ENCODE measurements at places on chromosomes 3 and 15. TPM values are rescaled to one million over a fixed set of nuclear protein-coding genes. Genes with fewer than 3 reads are reported as not detected.

The CEP152 gene
- total RNA-seq: 1.2 TPM

The ZIC1 gene
- total RNA-seq: not detected

The CTXND1 gene
- 9.5 TPM for total RNA-seq

The TRIM42 gene
- not detected for total RNA-seq

The SFMBT1 gene
- 14.3 TPM for total RNA-seq

The C3orf20 gene
- total RNA-seq: not detected

The GOLGA6L2 gene
- not detected for total RNA-seq

The CFAP161 gene
- total RNA-seq: 1.5 TPM

The LMAN1L gene
- total RNA-seq: 0.62 TPM

The ATP13A5 gene
- not detected for total RNA-seq
